ENCODE measurements at places on chromosomes 2 and 18.
A peak's percentile ranks its signal among the peaks of the same experiment; 100 is the strongest.

DNA sequence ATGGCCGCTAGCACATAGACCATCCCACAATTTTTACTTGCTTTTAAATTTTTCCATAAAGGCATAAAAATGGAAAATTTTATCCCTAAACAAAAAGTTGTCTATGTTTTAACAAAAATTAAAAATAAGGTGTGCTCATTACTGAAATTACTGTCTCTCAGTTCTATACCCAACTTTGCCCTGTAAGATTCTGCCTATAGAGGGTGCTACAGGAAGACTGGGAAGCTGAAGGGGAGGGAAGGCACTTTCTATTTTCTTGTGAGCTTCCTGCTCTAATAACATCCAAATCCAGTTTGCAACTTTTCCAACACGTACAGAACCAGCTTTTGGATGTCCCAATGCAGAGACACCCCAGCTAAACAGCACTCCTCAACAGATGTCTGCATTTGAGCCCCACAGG lies 666.9 kb downstream of the PLCL1 start:
- DNase-seq: no peak

DNA sequence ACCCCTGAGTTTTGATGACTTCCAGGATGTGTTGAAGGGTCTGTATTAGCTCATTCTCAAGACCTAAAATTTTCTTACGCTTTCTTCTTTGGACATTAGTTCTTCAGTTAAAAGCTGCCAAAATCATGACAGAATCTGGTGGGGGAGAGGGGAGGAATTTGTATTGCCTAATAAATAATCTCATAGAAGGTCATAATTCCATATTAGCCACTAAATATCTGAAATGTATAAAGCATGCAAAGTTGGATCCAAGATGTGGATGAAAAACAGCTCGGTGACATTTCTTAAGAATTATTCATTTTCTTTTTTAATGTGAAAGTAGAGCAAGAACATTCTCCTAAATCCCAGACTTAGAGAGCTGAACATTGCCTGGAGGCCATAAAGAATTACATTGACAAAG lies 120.1 kb downstream of the MMADHC start:
- no peak for DNase-seq

DNA sequence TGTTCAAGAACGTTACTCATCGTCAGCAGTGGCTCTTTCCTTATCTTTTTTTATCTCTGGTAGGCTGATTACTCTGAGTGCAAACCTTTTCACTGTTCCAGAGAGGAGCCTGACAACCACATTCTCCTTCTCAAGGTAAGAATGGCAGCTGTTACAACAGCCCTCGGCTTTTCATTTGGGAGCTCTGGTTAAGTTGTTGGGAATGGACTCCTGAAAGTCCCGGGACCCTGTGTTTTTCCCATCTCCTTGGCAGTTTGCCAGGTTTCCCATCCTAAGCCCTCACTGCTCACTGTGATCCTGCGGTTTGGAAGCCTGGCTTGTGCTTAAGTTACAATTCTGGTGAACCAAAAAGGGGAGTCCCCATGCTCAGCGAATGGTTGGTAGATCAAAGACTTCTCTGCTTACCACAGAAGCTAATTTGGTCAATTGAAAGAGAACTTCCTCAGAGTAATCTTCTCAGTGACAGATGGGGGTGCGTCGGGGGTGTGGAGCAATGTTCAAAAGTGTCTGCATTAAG lies 122.3 kb downstream of the LYPD6B start:
- DNase-seq: no peak

DNA sequence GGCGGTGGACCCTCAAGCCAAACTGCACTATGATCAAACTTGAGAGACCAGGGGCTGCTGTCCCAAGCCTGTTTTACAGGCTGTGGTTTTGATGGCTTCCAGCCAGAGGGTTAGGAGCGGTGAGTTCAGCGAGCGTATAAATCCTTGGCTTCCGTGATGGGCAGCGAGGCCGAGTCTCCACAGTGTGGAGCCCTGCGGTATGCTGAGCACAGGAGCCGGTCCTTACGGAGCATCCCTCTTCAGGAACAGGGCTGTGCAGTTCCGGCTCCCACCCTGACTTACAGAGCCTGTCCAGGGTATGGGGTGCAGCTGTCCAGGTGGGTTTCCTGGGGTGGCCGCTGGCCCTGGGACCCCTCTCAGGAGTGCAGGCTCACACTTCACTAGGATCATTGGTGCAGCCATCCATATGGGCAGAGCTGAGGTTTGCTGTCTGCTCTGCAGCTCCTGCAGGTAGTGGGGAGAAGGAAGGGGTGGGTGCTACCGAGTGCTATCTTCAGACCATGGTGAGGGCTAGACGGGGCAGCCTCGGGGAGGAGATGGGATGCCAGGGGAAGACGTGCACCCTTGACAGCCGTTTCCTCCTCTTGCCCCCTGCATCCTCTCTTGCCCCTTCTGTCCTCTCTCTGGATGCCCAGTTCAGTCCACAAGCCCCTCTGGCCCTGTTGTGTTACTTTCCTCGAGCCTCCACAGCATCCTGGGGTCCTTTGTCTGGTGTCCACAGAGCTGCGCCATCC lies 104.3 kb downstream of the FAM210A start:
- DNase-seq: no peak

DNA sequence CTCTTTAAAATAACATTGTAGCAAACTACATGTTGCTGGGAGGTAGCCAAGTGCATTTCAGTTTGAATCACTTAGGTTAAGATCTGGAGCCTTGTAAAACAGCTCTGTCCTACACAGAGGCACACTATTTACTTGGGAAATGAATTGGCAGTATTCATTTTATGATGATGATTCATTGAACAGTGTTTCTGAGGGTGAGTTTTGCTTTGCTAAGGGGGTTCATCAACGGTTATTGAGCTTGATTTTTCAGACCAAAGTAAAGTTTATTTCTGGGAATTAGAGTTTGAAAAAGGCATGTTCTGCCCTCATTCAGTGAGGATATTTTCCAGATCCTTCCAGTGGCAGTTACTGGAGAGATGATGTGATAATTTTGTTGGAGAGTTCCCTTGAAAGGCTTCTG lies 55.6 kb downstream of the CCDC85A start:
- no peak for DNase-seq

- no peak for DNase-seq
Observed at GRCh38 chr18:51654488-51655326, 457.2 kb upstream of the MEX3C start.

DNA sequence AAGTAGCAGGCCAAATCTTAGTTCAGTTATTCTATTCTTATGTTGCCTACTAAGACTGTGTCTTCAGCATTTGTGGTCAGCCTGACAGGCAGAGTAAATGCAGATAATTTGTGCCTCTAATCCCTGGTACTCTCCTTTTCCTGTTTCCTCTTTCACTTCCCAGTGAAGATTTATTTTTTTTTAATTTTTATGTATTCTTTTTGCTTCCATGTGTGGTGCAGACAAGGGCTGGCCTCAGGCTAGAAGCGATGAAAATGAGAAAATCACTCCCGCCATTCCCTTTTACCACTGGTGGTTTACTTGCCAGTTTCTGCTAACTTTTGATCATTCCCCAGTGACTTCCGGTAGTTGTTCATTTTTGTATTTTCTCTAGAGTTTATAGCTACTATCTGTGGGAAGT lies 30.9 kb downstream of the DSEL start:
- DNase-seq: no peak

DNA sequence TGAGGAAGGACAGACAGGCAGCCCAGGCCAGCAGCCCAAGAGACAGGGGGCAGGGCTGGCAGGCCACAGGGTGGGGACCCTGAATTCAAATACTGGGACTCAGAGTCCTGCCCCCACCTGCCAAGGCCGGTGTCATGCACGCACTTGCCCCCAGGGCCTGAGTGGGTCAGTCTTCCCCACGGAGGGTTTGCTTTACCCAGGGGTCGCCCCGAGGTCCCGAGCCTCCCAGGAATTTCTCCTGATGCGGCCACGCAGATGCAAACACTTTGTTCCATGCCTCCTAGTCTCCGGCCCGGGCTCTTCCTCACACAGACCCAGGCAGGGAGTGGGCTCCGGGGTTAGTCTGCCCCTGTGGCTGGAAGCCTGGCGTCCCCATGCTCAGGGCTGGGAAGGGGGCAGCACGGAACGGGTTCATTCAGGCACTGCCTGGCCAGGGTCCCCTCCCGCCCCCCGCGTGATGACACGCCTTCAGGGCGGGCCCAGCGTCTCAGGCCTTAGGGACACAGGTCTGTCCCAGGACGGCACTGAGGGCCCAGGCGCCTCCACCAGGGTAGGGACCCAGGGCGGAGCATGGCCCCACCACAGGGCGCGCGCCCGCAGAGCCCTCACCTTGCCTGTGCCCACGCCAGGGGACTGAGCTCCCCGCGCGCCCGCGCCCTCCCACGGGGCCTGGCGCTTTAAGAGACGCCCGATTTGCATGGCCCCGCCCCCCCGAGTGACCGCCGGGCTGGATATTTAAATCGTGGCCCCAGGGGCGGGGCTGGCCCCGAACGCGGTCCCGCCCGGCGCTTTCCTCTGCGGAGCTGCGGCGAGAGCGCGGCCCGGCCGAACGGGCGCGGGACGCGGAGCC lies at the start of gene SNED1:
Gene SNED1 (plus strand): TSS at position 763 of the 850 bp plus-strand sequence. CDS start 220 bp downstream, outside the sequence.
- peak; percentile 40 for DNase-seq

DNA sequence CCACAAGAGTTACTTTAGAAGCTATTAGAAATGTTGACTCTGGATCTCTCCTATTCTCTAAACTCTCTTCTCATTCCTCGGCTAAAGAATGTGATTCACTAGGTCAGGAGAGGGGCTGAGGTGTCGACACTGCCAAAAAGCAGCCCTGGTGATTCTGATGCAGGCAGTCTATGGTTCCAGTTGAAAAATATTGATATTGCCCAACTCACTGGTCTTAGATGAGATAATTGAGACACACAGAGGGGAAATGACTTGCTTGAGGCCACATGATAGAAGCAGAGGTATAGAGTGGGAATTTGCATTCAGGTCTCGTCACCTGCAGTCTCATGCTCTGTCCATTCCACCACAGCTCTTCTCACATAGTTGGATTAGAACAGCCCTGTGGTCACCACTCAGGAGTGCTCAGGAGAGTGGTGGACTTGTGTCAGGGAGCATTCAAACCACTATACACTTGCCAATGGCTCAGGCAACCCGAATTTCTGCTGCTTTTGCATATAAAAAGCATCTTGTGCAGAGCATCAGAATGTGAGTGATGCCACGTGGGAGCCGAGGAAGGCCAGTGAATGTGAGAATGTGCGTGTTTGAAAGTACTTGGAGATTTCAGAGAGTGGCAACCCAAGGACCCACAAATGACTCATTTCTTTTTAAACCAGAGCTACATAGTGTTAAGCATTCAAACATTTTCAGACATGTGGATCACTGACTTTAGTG lies 65.1 kb upstream of the CTLA4 start:
- no peak for DNase-seq

- DNase-seq: no peak
Observed at GRCh38 chr18:59706499-59706898, 9.3 kb upstream of the CCBE1 start.

- DNase-seq: no peak
Observed at GRCh38 chr2:45648636-45649035, 2.8 kb upstream of the PRKCE start.

DNA sequence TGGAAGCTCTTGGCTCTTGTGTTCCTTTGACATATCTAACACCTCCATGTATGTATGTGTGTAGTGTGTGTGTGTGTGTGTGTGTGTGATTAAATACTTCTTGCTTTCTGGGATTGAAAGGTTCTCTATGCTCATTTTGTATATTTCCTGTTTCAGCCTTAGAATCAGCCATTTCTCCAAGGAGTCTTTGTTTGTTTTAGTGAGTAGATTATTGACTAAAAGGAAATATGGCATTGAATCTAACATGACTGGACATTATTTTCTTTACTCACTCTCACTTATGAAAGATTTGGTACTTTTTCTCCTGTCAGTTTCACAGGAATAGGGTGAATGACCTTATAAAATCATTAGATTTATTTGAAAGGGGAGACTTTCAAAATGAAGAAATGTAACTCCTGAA lies 413.8 kb upstream of the SLC14A2 start:
- DNase-seq: no peak

- DNase-seq: no peak
Observed at GRCh38 chr18:666177-666576, 8.7 kb downstream of the TYMS start.

DNA sequence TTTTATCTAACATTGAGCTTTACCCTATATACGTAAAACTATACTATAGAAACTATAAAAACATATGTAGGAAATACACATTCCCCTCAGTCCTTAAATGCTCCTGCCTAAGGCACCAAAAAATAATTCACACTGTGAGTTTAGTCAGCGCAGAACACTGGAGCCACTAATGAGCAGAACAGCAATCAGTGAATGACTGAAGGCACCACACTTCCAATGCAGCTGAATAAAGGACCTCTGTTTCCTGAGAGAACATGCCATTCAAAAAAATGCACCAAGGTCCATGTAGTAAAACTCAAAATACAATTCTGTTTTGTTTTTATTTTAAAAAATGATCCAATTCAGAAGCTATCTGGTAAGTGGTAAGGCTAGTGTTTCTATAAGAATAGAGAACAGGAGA lies 1280.6 kb upstream of the NRXN1 start:
- no peak for DNase-seq

DNA sequence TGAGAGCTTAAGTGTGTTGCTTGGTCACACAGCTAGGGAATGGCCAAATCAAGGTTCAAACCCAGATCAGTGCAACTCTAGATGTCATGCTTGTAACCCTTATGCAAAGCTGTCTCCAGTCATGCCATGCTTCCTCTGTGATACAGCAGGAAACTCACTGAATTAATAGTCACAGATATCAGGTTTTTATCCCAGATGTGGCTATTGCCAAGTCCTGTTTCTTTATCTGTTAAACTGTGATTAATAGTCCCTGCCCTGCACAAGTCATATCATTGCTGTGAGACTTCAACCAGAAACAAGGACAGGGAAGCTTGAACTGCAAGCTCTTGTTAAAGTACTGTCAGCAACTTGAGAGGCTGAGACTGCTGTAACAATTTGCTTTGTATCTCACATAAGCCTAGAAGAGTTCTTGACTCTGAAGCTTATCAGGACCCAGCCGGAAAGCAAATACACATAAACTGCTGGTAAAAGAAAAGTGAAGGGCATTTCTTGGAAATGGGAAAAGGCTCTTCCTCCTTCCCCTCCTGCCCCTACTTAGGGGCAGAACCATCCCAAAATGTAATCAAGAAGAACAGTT lies 609.0 kb downstream of the DCC start:
- no peak for DNase-seq

DNA sequence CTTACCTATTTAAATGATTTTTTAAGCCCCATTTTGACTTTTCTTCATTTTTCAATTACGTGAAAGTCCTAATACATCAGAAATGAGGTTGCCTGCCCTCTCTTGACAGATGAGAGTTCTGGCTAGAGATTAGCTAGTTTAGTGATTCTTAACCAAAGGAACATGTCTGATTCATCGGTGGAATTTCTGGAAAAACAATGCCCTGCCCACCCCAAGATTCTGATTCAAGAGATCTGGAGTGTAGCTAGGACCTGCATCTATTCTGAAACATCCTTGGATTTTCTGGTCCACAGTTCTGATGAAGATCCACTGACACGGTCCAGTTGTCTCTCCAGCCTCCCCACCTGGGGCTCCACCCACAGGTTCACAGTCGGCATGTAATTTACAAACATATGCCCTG lies 111.2 kb downstream of the KLF7 start:
- DNase-seq: no peak

DNA sequence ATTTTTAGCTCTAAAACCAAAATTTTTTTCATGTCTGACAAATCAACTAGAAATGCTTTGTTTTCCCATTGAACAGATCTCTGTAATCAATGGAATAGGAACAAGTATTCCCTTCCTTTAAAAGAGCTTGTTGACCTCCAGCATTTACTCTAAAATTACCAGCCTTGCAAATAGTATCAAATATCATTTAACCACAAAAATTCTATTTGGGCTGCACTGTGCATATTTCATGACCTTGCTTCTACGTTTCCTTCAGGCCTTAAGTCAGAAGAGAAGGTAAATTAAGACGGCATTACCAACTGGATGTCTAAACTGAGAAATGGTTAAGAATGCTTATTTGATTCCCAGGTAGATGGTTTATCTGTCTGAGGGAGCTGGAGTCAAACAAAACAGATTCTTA lies 33.3 kb upstream of the NRXN1 start:
- no peak for DNase-seq

Measured in CD8-positive, alpha-beta memory T cell (primary cell).